ENCODE measurements at places on chromosomes 7 and 10. TPM values are rescaled to one million over a fixed set of nuclear protein-coding genes. Genes with fewer than 3 reads are reported as not detected.

Gene SMKR1
- total RNA-seq = not detected

Gene AKR1D1
- total RNA-seq = not detected

Gene LRRC4
- 0.33 TPM for total RNA-seq

Gene CUZD1
- 0.48 TPM for total RNA-seq
